ENCODE measurements at places on chromosomes 5 and 9.

DNA sequence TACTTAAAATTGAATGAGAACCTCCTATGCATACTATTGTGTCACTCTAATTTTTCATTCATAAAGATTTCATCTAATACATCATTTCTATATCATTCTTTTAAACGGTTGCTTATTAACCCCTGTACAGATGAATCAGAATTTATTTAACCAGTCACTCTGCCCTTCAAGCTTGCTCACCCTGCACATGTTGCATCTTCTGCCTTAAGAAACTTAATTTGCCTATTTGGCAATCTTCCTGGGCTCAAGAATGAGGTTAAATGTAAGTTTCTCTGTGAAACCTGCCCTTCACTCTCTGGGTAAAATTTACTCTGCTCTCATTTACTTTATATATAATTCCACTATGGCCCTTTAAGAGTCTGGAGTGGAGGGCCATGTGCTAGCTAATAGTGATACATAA lies 434.7 kb upstream of the ZNF608 start:
- no peak for DNase-seq

- no peak for DNase-seq
These were observed 151.2 kb upstream of the ADRA1B start for GRCh38 chr5:159765135-159765433.

DNA sequence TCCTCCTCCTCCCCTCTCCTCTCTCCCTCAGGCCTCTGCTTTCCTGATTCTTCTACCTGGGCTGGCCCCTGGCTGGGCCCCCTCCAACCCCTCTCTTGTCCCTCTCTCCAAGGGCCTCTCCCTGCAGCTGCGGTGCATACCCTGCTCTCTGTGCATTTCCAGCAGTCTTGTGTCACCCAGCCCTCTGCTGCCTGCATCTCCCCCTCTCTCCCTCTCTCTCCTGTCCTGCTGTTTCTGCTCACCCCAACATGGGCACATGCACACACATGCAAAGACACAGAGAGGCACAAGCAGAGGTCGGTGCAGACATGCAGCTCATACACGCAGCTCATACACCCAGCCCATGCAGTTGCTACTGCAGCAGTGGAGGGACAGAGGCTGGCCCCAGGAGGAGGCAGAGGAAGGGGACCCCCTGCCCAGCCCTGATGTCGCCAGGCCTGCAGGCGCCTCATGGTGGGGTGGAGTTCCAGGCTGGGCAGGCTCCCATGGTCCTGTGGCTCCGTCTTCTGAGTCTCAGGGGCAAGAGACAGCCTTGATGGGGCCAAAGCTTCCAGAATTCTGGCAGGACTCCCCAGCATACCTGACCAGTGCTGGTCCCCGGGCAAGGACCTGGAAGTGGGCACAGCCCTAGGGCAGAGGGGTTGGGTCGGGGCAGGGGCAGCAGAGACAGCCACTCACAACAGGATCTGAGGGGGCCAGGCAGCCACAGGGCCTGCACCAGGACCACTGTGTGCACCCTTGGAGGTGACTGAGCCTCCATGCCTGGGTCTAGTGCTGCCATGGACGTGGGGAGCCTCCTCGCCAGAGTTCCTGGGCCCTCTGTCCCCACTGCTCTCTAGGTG lies 216.9 kb downstream of the C9orf50 start:
- no peak for DNase-seq

GRCh38 chr5:45609661-45610060 lies 86.5 kb downstream of the HCN1 start:
- DNase-seq: no peak

GRCh38 chr9:137809040-137809576 lies 68.5 kb upstream of the CACNA1B start:
- no peak for DNase-seq

- no peak for DNase-seq
These were observed 49.0 kb downstream of the TUSC1 start for GRCh38 chr9:25629231-25629630.

All from urothelium cell line (cell line).